ENCODE measurements at places on chromosomes 12 and 14. TPM values are rescaled to one million over a fixed set of nuclear protein-coding genes. Genes with fewer than 3 reads are reported as not detected.

DNA sequence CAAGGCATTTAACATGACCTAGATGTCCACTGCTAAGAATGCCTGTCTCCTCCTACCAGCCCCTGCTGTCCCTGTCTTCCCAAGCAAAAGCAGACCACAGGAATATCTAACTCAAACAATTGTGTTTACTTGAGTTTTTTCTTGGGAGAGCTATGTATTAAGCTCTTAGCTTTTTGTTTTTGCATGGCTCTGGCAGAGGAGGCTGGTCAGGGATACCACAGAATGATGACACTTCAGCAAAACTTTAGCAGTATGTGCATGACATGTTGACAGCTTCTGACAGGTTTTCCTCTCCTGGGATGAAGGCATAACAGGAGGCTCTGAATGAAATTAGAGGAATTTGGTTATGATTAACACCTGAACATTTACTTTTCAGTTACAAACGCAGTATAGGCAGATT, 6.9 kb downstream of the TMBIM6 start:
- DNase-seq = no peak

- no peak for DNase-seq
These were observed 36.1 kb downstream of the PACS2 start for GRCh38 chr14:105350450-105351244.

DNA sequence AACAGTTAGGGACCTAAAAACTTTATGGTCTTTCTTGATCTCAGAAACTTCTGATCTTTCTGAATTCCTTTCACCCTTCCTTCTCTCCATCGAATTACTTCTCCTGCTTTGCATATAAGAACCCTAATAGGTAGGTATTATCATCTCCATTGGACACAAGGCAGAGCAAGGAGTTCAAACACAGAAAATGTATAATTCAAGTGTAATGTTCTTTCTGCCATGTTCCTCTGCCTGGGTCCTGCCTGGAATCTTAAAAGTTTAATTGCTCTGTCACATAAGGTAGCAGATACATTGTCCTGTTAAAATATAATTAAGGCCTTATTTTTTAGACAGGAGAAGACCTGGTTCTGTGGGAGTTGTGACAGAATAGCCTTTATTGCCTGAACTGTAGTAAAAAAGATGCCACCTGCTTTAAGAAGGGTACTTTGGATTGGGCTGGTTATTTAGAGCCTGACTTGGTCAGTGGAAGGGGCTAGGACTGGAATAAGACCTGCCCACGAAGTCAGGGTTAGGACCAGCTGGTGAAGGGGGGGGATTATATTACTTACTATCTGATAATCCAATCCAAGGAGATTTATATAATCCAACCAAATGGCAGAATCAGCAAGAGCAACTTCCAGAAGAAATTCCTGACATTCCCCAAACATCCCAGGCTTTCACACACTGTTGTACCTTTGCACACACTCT, 10.4 kb downstream of the G2E3 start:
- DNase-seq = no peak

Gene FLVCR2
- 2.1 TPM for total RNA-seq

Gene ALDH2
- total RNA-seq = 2.6 TPM
